ENCODE measurements at places on chromosomes 7 and 10.

DNA sequence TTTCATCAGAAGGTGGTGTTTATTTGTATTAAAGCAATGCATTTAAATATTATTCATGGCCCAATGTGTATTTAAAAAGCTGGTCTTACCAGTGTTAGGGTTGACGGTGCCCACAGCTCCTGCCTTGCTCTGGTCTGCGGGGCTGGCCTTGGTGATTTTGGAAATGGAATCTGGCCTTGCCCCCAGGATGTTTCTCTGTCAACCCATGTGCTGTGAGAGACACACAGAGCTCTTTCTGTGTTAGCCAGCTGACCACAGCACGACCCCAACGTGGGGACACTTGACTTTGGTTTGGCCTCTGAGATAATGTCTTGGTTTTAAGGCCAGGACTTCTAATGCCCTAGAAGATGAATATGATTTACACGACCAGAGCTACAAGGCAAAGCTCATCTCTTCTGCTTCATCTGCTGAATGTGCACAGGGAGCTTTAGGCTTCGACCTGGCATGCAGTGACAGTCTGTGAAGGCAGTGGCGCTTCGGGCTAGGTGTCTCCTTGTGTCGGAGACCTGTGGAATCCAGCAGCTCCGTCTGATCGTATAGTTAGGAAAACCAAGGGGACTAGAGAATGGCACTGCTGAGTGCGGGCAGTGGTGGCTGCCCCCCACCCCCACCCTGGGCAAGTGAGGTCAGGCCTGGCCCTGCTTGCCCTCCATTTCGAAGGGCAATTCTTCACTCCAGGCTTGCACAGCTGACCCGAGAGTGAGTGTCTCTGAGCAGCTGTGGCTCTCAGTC, 246.1 kb downstream of the EBF3 start:
- no peak for DNase-seq

- no peak for DNase-seq
Observed at GRCh38 chr7:135100856-135101255, 47.0 kb upstream of the TMEM140 start.

DNA sequence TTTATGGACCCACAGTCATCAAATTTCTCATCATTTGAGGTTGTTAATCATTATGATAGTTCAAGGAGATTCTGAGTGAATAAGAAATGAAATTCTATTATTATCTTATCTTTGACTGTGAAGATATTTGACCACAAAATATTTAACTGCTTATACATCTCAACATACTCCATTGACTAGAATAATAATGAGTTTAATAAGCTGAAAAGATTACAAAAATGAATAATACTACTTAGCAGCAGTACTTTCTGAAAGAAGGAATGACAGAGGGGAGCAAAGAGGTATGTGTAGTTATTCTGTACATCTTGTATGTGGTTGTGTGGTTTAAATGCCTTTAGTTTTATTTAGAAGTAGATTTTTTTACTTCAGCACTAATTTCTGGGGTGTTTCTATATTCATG, 214.2 kb downstream of the PRKG1 start:
- no peak for DNase-seq

DNA sequence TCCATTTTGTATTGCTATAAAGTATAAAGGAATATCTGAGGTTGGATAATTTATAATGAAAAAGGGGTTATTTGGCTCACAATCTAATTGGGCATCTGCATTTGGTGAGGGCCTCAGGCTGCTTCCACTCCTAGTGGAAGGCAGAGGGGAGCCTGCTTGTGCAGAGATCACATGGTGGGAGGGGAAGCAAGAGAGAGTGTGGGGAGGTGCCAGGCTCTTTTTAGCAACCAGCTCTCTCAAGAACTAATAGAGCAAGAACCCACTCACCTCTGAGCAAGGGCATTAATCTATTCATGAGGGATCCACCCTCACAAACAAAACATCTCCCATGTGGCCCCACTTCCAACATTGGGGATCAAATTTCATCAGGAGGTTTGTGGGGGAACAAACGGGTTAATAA, 64.6 kb downstream of the OGDH start:
- DNase-seq = no peak

DNA sequence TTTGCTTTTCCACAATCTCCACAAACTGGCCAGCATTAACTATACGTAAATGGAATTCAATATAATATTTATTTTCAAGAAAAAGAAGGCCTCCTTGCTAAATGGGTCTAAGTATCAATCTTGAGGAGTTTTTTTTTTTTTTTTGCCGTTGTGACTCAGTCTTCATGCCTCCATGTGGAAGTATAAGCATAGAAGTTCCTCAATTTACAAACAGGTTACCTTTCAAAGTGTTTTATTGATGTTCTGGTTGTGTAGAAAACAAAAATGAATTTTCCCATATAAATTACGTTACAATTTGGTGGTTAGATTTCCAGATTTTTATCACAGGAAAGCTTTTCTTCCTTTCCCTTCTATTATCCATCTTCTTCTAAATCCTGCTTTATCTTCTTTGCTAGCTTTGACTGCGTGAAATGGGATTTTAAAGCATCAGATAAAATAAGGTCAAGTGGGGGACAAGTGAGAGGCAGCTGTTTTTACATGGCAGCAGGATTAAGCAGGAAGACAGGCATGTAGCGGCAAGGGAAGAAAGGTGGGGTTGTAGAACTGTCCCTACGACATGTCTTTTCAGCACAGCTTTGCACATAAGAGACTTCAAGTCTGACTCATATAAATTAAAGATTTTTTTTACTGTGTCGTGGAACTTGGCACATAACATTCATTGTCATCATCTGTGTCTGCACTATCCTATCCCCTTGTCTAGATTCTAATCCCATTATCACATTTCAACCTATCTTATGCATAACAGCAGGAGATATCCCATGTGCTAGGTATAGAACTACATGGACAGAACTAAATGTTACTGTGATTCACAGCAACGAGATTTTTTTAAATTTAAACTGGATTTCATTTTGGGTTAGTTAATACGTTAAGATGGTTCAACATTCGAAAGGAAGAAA, 135.3 kb upstream of the FAM3C start:
- no peak for DNase-seq

DNA sequence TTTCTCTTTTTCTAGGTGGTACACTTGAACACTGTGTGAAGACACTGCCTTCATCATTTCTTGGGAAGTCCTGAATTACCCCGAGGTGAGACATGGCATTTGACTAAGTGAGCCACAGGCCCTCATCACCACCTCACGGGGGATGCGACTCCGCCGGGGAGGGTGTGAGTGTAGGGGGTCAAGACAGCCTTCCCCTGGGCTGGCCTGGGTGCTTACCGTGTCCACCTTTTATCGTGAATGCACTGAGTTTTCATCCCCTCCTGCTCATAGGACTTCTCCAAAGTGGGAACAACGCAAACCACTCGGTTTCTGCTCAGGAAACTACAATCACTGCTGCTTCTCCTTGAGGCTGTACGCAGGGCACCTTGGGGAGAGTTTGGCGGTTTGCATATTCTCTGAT, 176.9 kb downstream of the SH2D4B start:
- no peak for DNase-seq

DNA sequence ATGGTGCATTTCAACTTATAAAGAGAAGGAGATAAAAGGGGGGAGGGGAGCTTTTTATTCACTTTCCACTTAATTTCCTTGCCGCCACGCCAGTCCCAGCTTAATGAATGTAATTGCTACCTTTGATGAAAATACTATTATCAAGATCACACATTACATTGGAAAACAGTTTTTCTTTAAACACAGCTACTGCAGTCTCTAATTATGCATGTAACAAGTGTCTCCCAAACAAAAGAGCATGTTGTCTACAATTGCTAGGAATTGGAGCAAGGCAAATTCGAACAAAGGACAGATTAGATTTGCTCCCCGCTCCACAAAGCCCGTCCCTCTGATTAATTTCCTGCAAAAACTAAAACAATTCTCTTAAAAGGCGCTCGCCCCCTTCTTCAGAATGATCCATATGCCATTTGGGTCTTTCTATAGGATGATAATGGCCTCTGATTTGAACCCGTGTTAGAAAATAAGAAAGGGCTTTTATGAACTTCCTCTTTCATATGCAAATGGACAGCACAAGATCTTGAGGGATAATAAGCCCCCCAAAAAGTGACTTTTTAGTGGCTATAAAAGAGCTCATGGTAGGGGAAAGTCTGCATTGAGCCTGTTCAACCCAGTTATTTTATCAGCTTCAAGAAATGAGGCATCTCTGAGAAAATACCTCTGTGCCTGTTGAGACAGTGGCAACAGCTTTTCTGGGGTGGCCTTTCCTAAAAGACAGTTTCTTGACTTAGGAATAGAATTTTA, 60.6 kb downstream of the ACADSB start:
- DNase-seq = no peak

GRCh38 chr10:106440355-106440754, 724.2 kb downstream of the SORCS1 start:
- no peak for DNase-seq

- DNase-seq = no peak
Observed at GRCh38 chr10:1507436-1507835, 229.9 kb downstream of the ADARB2 start.

DNA sequence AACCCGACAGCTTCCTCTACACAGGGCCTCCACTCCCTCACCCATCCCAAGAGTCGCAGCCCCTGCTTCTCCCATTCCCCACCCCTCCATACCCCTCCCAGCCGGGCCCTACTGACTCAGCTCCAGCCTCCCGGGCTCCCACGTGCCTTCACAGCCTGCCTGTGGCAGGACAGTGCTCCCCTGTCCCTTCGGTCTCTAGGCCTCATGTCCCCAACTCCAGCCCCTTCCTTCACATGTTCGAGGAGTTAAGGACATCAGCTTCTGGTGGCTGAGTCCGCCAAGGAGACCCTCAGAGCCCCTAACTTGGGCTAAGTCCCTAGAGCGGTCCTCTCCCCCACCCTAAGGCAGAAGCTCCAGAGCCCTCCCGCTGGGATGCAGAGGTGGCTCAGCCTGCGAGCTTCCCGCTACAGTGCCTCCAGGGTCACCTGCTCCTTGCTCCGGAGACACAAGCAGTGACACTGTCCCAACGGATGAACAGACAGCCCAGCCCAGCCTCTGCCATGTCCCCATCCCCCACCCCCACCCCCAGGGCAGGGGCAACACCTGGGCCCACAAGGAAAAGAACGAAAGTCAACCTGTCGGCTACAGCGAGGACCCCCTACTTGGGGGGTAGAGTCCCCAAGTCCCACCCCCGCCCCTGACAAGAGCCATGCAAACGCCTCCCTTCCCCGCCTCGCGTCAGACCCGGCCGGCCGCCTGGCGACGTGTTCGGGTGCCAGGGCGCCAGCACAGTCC, 716 bp downstream of the SMARCD3 start:
- no peak for DNase-seq

DNA sequence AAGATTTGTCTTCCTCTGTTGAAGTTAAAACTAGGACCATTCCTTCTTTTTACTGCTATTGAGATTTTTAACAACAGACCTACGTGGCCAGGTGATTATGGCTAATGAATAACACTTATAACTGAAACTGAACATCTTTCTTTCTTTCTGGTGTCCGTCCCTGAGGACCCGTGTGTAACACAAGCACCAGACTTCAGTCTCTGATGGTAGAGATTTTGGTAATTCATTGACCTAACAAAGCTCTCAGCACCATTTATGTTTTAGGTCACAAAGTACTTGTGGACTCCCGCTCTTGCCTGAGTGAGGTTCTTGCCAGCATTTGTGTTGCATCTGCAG, 40.4 kb upstream of the TMEM229A start:
- no peak for DNase-seq

GRCh38 chr10:128160297-128160711, 34.1 kb upstream of the MKI67 start:
- no peak for DNase-seq

DNA sequence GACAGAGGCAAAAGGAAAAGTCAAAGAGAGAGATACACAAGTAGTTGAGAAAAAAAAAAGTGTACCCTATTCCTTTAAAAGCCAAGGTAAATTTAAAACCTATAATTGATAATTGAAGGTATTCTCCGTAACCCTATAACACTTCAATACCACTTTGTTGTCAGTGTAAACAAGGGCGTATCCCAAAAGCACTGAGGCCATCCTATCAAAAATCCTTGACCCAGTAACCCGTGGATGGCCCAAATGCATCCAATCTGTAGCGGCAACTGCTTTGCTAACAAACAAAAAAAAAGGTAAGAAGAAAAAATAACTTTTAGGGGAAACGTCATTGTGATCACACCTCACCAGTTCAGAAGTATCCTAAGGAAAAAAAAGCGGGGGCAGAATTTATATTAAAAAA, 5.1 kb upstream of the NAPEPLD start:
- DNase-seq = no peak

GRCh38 chr10:101536800-101537199, 51.3 kb downstream of the POLL start:
- no peak for DNase-seq

DNA sequence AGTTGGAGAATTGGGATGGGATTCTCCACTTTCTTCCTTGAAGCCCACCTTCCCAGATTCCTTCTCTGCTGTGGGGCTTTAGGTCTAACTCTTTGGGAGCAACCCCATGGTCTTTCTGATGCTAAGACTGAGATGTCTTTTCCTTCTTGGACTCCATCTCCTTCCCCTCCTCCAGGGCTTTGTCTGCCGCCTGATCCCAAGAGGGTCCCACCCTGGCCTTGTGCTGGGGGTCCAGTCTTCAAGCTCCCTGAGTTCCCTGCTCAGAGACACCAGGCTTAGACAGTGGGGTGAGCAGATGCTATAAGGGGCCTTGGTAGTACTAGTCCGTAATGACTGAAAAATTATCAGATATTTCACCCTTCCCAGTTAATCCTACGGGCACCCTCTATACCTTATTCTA, 150.5 kb downstream of the PTPN20 start:
- DNase-seq = no peak

DNA sequence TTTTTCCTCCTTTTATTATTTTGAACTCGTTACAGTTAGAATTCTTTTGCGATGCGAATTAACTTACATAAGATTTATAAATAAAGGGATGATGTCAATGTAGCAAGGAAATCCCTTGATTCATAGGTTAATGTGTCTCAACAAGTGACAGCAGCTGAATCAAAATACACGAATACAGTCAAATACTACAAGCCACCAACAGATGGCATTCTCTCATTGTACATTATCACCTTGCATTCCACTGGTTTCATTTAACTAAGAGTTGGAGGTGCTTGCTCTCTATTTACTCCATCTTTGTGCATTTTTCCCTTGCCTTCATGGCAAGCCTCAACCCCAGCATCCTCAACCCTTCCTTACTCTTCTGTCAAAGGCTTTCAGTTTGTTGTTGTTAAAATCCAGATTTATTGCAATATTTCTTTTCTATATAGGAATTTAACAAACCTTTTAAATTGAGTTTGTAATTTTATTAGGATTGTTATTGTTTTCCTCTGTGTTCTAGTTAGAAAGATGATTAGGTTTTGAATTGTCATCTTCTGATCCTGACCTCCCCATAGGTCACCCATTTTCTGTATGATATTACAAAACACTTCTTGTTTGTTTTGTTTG, 78.3 kb downstream of the SLC25A40 start:
- DNase-seq = no peak
